ENCODE measurements at places on chromosomes 16 and 17.

DNA sequence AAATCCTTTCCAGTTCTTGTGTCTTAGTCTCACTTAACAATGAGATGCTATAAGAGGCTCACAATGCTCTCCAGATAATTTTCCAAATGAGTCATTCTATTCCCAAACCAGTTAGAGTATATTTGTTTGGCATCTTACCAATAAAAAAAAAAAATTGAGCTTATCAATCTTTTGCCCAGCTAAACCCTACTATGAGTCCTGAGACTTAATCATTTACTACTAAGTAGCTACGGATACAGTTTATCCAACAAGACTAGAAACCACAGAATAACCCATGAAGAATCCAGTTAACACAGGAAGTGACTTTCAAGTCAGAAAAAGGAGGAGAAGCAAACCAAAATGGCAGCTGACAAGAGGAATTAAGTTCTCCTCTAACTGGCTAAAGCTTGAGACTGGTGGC lies 330.3 kb upstream of the XYLT1 start:
- DNase-seq = no peak

GRCh38 chr16:68607443-68607842 lies 37.7 kb upstream of the CDH3 start:
- no peak for DNase-seq

- DNase-seq = no peak
These were observed 5.1 kb downstream of the NBR1 start for GRCh38 chr17:43176119-43176570.

- DNase-seq = peak; percentile 78
These were observed 11.5 kb downstream of the CCL16 start for GRCh38 chr17:35969558-35970380.

GRCh38 chr17:81712468-81713003 lies 452 bp downstream of the SLC25A10 start:
- DNase-seq = no peak

All from left renal pelvis (tissue), 4 donors.